Left lobe of liver (tissue), 2 donors: ENCODE measurements at places on chromosomes 7 and 10. TPM values are rescaled to one million over a fixed set of nuclear protein-coding genes. Genes with fewer than 3 reads are reported as not detected.

Gene MGMT
- 58.5 TPM for total RNA-seq

Gene NACAD
- 0.05 TPM for total RNA-seq

Gene LBX1
- not detected for total RNA-seq

Gene RSPH10B
- total RNA-seq, result 0.13 TPM
